Lung (tissue), 17 donors: ENCODE measurements at places on chromosomes 4 and X. TPM values are rescaled to one million over a fixed set of nuclear protein-coding genes. Genes with fewer than 3 reads are reported as not detected.
A peak's percentile ranks its signal among the peaks of the same experiment; 100 is the strongest.

Gene KLHL2
- 43.0 TPM for total RNA-seq

Gene GAGE12J
- not detected for total RNA-seq

Gene FOXP3
- 0.40 TPM for total RNA-seq

Gene ARHGAP6
- 18.2 TPM for total RNA-seq

Gene TECRL
- total RNA-seq = not detected

Gene RNF212
- 4.5 TPM for total RNA-seq

Gene BTK
- total RNA-seq = 15.5 TPM

DNA sequence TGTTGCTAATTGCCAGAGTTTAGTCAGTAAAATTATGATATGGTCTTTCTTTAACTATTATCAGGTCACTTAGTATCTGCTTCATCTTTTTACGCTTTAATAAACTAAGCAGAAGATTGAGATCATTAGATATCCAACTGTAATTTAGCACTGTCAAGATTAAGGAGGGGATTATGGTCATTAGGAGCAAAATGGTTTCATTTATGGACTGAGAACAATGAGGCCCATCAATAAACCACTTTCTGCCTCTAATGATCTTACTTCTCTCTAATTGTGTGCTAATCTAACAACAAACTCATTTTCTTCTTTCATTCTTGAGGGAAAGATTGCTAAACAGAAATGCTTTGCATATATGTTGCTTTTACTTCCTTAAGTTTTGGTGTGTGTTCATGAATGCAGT lies 340.4 kb downstream of the RPA4 start:
- no peak for DNase-seq

DNA sequence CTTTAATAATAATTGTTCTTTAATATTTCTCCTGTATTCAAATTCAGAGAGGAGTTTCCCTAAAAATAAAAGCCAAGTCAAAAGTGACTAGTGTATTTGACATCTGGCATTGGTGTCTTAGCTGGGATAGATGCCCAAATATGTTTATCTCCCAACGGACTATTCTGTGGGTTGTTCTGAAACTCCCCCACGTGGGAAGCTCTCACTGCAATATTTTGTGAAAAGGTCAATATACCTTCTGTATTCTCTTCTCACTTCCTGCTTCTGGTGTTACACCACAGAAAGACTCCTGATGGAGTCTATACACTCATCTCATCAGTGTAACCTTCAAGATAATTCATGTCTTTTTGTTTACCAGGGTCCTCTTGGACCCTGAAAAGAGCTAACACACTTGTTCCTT lies 2052.8 kb upstream of the TENM3 start:
- no peak for DNase-seq

- DNase-seq = no peak
Observed at GRCh38 chr4:3361896-3362295, 69.1 kb downstream of the RGS12 start.

DNA sequence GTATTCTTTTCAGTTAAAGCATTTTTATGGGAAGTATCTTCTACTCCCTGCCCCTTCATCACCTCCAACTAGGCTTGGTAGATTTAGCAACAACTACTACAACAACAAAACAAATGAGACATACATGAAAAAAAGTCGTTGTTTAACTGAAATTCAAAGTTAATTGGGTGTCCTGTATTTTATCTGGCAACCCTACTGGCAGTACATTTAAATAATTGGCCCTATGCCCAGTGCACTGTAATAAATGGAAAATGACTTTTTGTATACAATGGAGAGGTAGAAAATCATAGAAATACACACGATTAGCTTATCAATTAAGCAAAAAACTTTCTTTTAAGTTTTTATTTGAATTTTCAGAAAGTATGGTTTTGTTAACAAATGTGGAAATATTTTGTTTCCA lies 21.4 kb upstream of the CLGN start:
- peak; percentile 87 for DNase-seq

DNA sequence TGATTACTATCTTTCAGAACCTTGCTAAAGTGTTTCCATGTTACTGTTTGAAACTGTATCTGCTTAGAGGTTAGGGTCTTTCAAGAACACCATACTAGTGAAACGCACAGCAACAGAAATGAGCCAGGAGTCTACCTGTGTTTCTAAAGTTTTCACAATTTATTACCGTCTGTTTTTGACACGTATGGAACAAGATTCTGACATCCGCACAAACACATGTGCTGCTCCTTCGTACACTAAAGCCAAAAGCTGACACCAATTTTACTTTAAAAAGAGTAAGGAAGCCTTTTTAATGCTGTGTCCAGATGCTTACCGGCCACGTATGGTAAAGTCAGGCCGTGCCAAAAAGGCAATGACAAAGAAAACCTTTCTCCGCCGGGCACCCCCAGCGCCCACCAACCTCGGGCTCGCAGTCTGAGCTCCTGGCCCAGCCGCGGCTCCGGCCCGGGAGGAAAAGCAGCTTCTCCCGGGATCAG lies 532 bp downstream of the RPS4X start:
- DNase-seq = peak; percentile 10

DNA sequence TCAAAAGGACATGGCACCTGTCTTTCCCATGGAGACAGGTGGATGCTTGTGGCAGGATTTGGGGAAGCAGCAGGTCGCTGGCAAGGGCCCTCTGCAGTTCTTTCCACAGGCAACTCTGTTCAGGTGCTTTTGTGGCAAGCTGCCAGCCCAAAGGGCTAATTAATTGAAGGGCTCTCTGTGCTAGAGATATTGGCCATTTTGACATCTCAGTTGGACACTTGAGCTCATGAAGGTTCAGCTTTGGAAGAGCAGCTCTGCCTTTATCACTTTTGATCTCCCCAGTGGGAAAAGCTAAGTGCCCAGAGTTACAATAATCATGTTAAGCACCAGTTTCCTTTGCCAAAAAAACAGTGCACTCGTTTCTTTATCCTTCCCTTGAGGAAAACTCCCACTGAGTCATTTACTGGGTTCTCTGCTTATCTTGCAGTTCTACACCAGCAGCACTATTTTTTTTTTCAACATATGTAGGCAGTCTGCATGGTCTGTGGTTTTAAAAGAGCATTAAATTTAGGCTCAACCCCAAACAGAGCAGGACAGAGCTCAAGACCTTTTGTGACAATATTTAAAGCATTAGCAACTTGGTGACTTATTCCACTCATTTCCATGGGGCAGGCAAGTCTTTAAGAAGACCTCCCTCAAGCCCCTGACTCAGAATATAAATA lies 336.4 kb upstream of the RASGEF1B start:
- DNase-seq = no peak
